Activated CD4-positive, alpha-beta T cell treated with anti-CD3 and anti-CD28 coated beads for 48 hours (primary cell): ENCODE measurements at places on chromosomes 4 and X.

GRCh38 chr4:123193802-123194367, 202.7 kb upstream of the SPRY1 start:
- no peak for DNase-seq

DNA sequence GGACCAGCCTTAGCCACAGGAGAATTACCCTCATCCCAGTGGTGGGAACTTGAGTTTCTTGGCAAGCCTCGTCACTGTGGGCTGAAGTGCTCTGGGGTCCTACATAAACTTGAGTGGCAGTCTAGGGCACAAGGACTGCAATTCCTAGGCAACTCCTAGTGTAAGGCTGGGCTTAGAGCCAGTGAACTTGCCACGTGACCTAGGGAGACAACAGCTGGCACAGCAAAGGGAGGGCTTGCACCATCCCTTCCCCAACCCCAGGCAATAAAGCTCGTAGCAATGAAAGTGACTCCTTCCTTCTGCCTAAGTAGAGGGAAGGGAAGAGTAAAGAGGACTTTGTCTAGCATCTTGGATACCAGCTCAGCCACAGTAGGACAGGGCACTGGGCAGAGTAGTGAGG, 81.8 kb downstream of the TEX11 start:
- DNase-seq, result no peak

- no peak for DNase-seq
Measured at GRCh38 chr4:39394706-39395105, 12.0 kb upstream of the KLB start.

GRCh38 chr4:28362169-28362568, 1501.5 kb downstream of the STIM2 start:
- DNase-seq, result no peak

DNA sequence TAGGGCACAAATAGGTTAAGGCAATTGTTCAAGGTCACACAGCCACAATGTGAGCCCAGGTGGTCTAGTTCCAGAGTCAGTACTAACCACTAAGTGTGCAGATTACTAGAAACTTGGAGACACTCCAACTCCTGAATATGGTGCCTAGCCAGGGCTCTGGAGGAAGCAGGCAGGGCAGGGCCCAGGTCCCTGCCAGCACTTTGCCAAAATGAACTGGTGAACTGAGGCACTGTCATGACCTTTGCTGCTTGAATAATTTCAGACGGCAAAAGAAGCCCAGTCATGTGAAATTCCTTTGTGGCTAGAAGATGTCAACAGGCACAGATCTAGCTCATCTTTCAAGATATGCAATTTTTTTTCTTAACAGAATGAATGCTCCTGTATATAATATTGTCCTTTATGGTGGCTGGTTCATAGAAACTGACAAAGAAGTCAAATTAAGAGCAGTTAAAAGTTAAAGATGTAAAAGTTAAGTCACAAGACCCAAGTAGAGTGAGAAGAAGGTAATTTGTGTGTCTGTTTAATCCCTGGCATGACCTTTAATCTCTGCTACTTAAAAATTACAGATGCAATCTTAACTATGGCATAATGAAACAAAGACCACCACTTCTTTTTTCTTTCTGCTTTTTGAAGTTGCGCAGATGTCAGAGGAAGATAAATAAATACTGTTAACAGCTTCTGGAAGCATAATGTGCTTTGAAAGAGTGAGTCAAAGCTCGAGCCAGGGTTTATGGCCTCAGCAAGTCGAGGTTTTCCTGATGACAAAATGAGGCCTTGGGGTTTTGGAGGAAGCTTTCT, 54.1 kb downstream of the SHROOM3 start:
- no peak for DNase-seq

GRCh38 chr4:39976945-39977488, 694 bp downstream of the PDS5A start:
- DNase-seq, result peak; percentile 62
